A549 treated with GW870086 at 1 μM for 4 hours (cell line): ENCODE measurements at places on chromosomes 3 and 15. TPM values are rescaled to one million over a fixed set of nuclear protein-coding genes. Genes with fewer than 3 reads are reported as not detected.

Gene SLC35A5
- 11.7 to 18.1 TPM (median 16.0 TPM) in 5 replicates for total RNA-seq

Gene ZBTB47
- 4.6 to 6.6 TPM (median 5.7 TPM) in 5 replicates for total RNA-seq

Gene SLC15A2
- total RNA-seq = 0.09 to 0.97 TPM (median 0.19 TPM) in 5 replicates

Gene HIGD2B
- not detected in 5 replicates for total RNA-seq

Gene CTXN2
- total RNA-seq = 0.05 TPM in 1 of 5 replicates, not detected in the others

Gene ADAMTS7
- total RNA-seq = 4.8 to 7.8 TPM (median 6.2 TPM) in 5 replicates

Gene AMOTL2
- total RNA-seq = 44.5 to 49.0 TPM (median 45.7 TPM) in 5 replicates

Gene UROC1
- not detected in 5 replicates for total RNA-seq

Gene CYP8B1
- not detected in 5 replicates for total RNA-seq
